CD4-positive, alpha-beta memory T cell (primary cell): ENCODE measurements at places on chromosomes 1 and 21. TPM values are rescaled to one million over a fixed set of nuclear protein-coding genes. Genes with fewer than 3 reads are reported as not detected.

- no peak for DNase-seq
Measured at GRCh38 chr1:25140073-25140797, 92.1 kb downstream of the SYF2 start.

DNA sequence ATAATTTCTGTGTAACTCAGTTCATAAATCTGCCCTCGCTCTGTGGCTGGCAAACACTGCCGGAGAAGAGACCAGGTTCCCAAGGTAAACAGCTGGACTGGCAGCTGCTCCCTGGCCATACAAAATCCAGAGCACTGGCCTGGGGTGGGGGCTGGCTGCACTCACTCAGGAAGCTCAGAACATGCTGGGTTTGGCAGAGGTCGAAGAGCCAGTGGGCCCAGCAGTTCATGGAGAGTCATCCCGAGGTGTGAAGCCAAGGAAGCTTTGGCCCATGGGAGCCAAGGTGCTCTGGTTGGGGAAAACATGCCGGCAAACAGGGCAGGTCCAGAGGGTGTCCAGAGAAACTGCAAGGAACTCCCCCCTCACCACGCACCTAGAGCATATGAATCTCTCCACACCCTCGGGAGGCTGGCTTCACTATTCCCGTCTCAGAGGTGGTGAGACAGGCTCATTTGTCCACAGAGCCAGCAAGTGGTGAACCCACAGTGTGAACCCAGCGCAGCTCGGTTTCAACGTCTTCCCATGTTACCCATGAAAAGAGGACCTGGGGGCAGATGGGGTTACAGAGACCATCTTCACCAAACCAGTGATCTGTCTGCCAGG is 102.4 kb downstream of the DMRTB1 start:
- DNase-seq = no peak

DNA sequence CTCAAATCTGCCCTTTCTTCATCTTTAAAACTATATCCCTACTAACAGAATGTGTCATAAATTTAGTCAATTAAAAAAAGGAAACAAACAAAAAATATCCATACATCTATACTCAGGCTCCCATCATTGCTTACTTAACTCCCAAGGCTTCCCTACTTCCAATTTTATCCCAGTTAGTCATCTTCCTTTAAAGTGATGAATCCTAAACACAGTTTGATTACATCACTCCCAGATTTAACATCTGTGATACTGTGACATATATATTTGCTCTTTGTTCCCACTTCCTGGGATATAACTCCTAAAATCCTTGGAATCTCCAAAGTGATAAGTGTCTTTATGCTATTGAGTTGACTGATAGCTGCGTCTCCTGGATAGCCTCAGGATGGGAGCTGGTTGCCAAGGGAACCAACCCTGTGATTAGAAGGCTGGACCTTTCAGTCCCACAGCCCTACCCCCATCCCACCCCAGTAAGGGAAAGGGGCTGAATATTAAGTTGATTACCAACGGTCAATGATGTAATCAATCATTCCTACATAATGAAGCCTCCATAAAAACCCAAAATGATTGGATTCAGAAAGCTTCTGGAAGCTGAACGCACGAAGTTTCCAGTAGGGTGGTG is 21.6 kb downstream of the GLMN start:
- no peak for DNase-seq

- DNase-seq = no peak
Measured at GRCh38 chr1:165829888-165830287, 2.5 kb downstream of the UCK2 start.

GRCh38 chr1:38337711-38338110 is 291.1 kb upstream of the POU3F1 start:
- no peak for DNase-seq

- no peak for DNase-seq
Measured at GRCh38 chr21:33396951-33397350, 6.3 kb upstream of the IFNGR2 start.

GRCh38 chr1:153357853-153358690 is at the start of gene S100A9:
S100A9 (plus strand) TSS chr1:153357854; CDS start chr1:153358284, 430 bp downstream.
- DNase-seq = no peak

DNA sequence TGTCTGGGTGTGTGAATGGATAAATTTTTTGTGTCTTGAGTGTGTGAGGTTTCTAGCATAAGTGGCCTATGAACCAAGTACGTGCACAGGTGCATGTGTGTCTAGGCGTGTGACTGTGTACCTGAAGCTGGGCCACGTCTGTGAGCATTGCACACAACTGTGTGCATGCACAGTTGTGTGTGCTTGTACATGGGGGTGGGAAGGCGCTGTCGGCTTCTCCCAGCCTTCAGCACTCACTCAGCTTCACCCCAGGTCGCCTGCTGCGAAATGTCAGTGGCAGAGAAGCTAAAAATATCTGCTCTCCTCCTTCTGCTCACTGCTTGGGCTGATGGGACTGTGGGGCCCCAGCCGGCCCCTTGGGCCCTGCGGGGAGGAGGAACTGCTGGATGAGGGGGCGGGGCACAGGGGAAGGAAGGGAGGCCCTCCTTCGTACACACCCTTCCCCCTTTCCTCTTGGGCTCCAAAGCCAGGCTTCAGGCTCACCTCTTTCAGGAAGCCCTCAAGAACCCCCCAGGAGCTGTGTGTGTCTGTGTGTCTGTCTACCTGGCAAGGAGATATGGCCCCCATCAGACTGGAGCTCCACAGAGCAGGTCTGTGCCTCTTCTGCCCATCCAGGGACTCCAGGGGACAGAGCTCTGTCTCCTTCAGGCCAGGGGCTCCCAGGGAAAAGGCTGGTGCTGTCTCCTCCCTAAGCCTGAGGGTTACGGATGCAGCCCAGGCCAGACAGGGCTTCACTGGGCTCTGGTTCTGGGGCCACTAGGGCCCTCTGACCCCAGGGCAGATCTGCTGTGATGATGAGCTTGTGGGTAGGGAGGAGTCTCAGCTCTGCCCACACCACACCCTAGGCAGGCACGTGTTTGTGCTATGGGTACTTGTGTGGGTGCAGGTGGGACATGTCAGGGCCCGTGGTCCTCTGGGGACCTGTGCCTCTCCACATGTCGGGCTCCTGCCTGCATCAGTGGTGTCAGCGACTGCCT is 35.6 kb upstream of the WASF2 start:
- DNase-seq = peak; percentile 28

DNA sequence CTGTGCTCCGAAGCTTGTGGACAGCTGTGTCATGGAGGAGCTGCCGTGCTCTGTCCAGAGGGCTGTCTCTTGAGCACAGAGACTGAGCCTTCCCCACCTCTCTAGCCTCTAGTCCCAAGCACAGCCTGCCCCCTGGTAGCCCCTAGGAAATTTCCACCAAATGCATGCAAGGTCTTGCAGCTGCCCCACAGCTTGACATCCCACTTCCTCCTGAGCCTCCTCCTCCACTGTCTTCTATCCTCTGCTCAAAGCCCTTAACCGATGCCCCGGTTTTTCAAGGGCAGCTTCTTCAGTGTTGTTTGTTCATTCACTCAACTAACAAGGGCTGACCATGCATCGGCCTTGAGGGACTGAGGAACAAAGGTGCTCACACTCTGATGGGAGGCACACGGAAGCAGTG is 20.6 kb upstream of the PROK1 start:
- no peak for DNase-seq

GRCh38 chr1:66445492-66446181 is 88.3 kb upstream of the SGIP1 start:
- peak; percentile 57 for DNase-seq

- no peak for DNase-seq
Measured at GRCh38 chr1:245788269-245788668, 633.5 kb downstream of the KIF26B start.

DNA sequence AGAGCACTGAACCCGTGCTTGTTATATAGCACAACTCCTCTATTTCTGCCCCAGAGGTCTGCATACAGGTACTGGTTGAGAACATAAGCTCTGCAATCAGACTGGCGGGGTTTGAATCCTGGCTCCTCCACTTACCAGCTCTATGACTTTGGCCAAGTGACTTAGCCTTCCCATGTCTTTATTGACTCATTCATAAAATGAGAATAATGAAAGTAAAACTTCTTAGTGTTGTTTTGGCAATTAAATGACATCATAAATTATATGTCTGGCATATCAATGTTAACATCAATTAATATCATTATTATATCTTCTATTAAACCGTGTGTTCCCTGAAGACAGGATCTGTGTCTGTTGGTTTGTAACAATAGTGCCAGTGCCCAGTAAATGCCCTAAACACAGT is 4.3 kb downstream of the INKA2 start:
- no peak for DNase-seq

DNA sequence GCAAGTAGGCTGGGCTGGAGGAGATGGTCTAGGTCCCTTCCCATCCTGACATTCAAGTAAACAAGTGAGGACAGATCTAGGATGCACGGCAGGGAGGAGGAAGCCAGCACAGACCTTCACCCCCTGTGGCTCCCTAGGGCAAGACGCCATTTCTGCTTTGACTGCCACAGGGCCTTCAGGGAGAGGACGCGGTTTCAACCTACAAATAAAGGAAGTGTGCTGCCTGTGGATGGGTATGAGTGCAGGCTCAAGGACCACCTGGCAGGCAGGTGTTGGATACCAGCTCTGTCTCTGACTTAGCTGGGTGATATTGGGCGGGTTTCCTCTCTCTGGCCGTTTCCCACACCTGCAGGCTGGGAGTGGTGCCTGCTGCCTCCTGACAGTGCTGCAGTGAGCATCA is 16.2 kb downstream of the SLC2A1 start:
- DNase-seq = no peak

- no peak for DNase-seq
Measured at GRCh38 chr1:232333419-232333767, 296.5 kb downstream of the SIPA1L2 start.

GRCh38 chr1:19427087-19427781 is 58.1 kb downstream of the CAPZB start:
- DNase-seq = no peak

- no peak for DNase-seq
Measured at GRCh38 chr21:46188226-46189212, 4.3 kb upstream of the SPATC1L start.

S1PR1 gene
- total RNA-seq = 366 TPM

CFHR1 gene
- not detected for total RNA-seq

SYTL1 gene
- total RNA-seq = 158 TPM
